ENCODE measurements at places on chromosomes 5 and 9.

DNA sequence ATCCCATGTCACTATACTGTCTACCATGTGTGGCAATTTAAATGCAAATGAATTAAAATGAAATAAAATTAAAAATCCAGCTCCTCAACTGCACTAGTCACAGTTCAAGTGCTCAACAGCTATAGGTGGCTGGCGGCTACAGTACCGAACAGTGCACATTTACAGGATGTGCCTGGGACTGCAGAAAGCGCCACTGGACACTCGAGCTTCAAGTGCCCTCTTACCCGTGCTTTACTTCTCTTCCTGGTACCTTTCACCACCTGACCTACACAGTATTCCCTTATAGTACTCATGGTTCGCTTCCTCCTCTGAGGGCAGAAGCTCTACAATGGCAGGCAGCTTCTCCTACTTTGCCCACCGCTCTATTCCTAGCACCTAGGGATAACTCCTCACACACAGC is 166.6 kb downstream of the FANCC start:
- DNase-seq = no peak

- DNase-seq = peak; percentile 46
These were observed 39.4 kb upstream of the MAP1B start for GRCh38 chr5:72067682-72068470.

- no peak for DNase-seq
These were observed 568.7 kb upstream of the ADAMTS16 start for GRCh38 chr5:4571248-4571948.

DNA sequence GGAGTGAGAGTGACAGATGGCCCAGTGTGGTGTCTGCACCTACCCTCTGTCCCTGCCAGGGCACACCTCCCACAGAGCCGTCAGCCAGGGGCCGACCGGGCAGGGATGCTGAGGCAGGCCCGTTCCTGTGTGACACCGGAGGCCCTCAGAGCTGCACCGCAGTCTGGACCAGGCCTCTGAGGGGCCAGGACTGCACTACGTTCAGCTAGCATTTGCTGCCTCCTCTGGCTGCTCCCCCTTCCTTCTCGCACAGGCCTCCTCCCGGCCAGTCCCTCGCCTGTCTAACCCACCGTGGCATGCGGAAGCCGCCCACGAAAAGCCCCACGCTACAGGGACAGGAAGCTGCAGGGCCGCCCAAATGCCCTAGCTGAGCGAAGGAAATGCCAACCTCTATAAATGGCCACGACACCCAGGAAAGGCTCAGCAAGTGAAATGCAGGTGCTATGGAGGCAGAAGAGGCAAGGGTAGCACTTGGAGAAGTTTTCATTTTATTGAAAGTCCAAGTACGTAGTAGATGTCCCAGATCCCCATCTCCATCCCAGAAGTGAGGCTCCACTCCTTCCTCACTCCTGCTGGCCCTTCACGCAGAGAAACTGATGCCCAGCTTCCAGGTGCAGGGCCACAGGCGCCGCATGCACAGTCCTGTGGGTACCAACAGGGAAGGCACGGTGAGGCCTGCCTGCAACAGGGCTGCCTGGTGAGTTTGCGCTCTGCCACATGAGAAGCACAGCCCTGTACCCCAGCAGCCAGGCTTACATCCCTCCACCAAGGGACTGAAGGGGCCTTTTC is 38.7 kb downstream of the MAPK9 start:
- DNase-seq = peak; percentile 13

DNA sequence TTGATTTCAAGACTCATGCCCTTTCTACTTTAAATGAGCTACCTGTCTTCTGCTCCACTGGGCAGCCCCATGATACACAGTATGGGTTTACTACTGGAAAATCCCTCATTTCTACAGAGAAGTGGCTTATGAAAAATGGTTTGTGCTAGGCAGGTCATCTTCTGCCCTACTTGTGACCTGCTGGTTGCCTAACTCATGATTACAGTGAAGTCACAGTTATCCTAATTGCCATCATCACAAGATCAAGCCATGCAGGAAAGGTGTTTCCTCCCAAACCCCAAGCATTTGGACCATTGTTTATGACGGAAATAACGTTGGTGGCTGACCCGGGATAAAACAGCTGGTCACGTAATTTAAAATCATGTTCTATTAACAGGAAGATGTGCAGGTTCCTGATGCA is 330.6 kb downstream of the ACTL7B start:
- DNase-seq = no peak

GRCh38 chr9:83981126-83981871 is 694 bp downstream of the RMI1 start:
- DNase-seq = peak; percentile 53

- no peak for DNase-seq
These were observed 66.0 kb upstream of the MEF2C start for GRCh38 chr5:88948746-88949600.

GRCh38 chr5:92951746-92952145 is 629.3 kb downstream of the NR2F1-AS1 start:
- DNase-seq = no peak

DNA sequence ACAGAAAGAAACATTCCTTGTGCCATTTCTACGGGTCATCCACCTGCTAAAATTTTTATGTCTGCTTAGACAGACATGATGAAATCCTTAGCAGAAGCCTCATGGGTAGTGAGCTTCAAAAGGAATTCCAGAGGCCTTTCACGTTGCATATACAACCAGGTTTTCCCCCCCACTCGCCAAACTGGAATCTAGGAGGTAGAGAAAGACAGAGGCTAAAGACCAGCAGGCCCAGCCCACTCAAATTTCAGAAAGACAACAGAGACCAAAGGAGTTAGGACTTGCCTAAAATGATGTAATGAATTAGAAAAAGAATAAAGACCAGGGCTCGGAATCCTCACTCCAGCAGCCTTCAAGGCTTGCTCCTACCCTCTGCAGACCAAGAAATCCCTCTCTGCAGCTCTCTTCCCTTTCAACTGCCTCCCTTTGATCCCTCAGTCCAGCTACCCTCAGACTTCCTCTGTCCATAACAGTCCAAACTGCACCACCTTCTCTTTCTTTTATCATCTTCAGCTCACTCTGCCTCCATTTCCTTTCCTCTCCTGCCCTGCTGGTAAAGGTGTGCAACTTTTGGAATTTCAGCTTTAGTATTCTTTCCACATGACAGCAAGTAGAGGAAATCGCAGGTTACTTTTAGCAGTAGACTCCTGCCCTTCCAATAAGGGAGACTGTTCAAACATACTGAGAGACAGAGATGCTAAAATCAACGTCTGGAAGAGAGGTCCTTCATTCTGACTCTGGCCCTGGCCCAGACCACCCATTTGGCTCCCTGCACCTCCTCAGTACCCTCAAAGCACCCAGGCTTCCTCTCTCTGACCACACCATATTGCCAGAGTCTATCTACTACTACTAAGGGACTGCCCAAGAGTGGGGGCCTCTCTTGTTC is 8.9 kb downstream of the B4GALT1 start:
- DNase-seq = no peak

- DNase-seq = no peak
These were observed 128.6 kb downstream of the PDZD2 start for GRCh38 chr5:31767335-31768031.

GRCh38 chr9:94014066-94014654 is 59.0 kb upstream of the BARX1 start:
- peak; percentile 10 for DNase-seq

- peak; percentile 8 for DNase-seq
These were observed 648.3 kb upstream of the ZNF608 start for GRCh38 chr5:125394661-125395280.

DNA sequence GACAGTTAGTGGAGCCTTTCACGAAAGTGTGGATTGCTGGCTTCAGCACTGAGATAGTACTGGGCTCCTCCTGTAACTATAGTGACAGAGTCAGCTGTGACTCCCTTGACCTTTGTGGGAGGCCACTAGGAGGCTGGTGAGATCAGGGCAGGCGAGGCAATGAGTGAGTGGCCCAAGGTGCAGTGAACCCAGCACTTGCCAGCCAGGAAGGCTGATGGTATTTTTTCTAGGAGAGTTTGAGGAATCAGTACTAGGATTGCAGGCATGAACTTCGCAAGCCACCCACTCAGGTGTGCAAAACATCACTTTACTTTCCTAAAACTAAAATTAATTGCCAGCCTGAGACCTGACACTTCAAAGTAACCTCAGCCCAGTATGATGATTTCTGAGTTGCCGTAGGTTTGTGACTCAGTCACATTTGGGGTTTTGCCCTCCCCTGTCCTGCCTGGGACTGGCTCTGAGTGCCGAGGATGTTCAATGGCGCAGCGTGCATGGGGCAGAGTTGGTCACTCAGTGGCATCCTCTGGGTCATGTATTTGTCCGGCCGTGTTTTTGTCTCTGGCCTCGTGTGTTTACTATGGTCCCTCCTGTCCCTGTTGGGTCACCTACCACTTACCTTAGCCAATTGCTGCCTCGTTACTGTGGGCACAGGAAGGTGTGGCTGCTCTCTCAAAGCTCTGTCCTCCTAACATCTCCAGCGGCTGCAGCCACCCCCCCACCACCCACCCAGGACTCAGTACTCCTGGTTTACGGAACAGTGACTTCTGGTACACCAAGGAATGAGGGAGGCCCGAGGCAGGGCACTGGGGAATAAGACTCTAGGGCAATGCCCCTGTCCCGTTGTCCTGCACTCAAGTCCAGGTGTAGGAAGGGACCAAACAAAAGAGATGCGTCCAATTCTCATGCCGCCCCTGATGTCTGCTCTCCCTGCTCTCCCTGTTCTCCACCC is 67.2 kb downstream of the IL31RA start:
- DNase-seq = peak; percentile 57

DNA sequence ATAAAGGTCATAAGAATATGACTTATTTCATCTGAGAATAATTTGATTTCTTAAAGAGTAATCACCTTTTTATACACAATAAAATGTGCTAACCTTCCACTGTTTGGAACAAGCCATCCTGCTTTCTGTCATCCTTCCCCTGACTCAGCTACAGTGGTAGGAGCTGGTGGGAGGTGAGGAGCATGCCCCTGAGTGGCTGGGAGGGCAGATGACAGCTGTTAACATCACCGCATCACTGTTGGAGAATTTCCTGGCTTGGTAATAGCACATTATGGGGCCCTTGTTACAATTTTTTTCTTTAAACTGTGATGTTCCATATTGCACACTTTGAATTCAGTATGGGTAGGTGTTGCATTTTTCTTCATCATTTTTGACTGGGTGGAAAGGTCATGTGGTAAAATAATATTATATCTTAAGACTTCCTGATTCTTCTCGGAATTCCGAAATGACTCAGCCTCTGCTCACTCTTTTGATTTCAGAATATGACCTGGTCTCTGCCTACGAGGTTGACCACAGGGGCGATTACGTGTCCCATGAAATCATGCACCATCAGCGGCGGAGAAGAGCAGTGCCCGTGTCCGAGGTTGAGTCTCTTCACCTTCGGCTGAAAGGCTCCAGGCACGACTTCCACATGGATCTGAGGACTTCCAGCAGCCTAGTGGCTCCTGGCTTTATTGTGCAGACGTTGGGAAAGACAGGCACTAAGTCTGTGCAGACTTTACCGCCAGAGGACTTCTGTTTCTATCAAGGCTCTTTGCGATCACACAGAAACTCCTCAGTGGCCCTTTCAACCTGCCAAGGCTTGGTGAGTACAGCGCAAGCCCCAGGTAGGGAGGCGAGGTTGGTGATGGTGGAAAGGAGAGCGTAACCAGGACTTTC is 5.8 kb downstream of the ADAMTS16 start:
- peak; percentile 97 for DNase-seq

DNA sequence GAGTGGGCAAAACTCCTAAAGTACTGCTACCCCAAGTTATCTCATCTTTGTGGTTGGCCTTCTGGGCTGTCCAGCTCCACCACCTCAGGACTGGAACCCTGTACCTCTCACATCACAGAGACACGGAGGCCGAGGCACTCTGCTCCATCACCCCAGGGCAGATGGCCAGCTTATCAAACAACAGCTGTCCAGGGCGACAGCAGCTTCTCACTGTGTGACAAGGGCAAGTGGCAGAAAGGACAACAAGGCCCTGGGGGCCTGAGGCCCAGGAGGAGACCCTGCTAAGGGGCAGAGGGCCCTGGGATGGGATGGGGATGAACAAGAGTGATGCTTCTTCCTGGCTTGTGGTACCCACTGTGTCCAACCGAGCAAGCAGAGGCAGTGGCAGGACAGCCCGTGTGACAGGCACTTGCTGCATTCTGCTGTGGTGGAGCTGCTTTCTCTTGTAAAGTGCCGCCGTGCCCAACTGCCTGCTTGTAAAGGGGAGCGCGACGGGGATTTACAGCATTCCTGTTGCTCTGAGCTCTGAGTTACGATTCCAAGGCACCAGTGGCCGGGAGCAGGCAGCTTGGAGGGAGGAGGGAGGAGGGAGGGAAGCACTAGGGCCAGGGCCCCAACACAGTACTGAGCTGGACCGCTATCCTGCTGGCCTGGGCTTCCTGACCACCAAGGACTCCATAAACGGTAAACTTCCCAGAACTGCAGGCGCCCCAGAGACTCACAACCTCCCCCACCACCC is 71.2 kb downstream of the SHB start:
- DNase-seq = no peak

Measured in Caki2 (cell line).